ENCODE measurements at places on chromosomes 6 and 20. TPM values are rescaled to one million over a fixed set of nuclear protein-coding genes. Genes with fewer than 3 reads are reported as not detected.

Gene HAO1
- total RNA-seq, result not detected

Gene BEND3
- total RNA-seq, result 1.6 TPM

Gene RNF39
- total RNA-seq, result not detected

Gene MTO1
- total RNA-seq, result 21.9 TPM

GRCh38 chr6:56517155-56517745, 125.4 kb downstream of the DST start:
- DNase-seq, result no peak

DNA sequence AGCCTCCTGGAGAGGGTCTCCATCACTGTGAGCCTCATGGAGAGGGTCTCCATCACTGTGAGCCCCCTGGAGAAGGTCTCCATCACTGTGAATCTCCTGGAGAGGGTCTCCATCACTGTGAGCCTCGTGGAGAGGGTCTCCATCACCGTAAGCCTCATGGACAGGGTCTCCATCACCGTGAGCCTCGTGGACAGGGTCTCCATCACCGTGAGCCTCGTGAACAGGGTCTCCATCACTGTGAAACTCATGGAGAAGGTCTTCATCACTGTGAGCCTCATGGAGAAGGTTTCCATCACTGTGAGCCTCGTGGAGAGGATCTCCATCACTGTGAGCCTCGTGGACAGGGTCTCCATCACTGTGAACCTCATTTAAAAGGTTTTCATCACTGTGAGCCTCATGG, 140.0 kb downstream of the ERMARD start:
- DNase-seq, result no peak

DNA sequence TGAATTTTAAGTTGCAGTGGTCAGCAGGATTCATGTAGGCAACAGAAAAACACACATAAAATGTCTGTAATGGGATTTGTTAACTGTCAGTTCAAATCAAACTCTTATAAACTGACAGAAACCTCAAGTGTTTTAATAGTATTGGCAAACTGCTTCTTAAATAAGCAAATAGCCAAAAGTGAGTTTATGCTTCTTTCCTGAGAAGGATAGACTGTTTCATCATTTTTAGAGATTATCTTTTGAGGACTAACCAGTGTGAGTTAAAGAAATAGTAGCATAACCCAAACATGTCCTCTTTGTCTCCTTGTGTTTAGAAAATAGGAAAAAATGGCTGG, 68.0 kb downstream of the AIG1 start:
- DNase-seq, result no peak

GRCh38 chr6:18465410-18466154, 78.4 kb downstream of the RNF144B start:
- no peak for DNase-seq

DNA sequence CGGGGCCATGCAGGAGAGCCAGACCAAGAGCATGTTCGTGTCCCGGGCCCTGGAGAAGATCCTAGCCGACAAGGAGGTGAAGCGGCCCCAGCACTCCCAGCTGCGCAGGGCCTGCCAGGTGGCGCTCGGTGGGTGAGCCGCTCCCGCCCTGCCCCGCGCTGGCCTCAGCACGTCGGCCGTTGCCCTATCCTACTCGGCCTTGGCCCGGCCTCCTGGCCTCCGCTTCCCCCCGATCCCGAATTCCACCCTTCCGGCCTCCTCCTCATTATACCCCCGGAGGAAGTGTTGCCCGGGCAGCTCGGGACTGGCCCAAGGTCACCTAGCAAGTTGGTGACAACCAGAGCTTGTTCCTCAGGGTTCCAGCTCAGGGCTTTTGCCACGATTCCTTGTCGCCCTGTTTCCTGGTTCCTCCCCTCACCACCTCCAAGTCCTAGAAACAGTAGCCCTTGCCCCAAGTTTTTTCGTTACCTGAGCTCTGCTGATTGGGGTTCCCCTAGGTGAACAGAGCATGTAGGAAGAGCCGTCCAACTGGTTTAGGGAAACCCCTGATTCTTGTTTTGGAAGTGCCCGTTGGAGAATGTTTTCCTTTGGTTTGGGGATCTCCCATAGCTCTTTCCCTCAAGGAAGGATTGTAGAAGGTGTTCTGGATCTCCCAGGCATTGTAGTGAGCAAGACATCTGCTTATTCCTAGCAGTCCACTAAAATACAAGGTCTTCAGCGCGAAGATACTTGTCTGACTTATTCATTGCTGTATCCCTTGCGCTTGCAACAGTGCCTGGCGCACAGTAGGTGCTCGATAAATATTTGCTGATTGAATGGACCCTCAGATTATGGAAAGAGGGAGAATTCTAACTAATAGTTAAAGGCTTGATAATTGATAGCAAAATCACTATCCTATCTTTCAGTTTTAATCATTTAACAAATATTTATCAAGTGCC, 641 bp downstream of the ARFGEF2 start:
- peak; percentile 68 for DNase-seq

DNA sequence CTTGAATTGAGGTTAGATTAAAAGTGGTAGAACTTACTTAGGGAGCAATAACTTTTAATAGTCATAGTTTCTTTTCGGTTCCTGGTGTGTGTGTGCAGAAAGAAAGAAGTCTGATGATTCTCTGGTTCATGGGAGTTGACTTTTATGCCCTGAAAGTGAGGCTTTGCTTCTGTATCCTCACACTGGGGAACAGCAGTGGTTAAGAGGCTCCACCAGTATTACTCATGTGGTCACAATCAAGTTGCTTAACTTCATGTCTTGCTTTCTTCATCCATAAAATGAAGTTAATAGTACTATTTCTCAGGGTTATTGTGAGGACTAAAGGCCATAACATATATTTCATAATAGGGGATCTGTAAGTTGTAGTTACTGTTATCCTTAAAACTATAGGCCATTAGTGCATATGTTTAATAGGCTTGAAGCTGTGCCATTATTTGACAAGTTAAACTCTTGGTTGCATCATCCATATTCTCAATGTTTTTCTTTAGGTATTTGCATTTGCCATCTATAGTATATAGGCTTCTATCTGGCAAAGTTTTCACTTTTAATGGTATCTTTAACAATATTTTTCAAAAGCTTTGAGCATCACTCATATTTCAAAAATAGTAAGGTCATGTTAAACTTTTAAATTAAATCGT, 262.4 kb downstream of the PLCB1 start:
- no peak for DNase-seq

DNA sequence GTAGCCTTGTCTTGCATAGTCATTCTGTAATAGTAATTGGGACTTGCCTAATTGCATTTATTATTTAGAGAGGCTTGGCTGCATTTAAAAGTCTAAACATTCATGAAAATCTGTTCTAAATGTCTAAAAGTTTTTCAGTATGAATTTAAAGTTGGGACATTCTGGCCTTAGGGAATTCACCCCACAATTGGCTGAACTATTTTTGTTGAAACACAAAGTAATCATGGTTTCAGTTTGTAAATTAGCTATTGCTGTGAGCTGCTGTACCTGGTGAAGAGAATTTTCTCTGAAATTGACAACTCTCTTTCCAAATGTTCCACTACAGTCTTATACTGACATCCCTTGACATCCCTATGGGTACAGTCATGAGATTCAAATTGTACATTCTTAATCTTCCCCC, 253.0 kb downstream of the FARS2 start:
- DNase-seq, result no peak

DNA sequence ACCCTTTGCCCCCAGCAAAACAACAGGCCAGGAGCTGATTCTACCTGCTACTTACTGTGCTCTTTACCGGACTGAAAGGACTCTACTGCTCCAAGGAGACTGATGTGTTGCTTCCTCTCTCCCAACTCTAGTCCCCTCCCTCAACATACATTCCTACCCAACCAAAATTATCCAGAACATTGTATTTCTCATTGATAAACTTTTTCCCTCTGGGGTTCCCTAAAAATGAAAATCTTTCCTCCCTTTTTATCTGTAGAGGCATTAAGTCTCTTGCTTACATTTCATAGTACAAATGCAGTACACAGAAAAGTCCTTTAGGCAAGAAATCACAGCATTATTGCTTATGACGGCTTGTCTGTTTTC, 940 bp upstream of the HS3ST5 start:
- no peak for DNase-seq

DNA sequence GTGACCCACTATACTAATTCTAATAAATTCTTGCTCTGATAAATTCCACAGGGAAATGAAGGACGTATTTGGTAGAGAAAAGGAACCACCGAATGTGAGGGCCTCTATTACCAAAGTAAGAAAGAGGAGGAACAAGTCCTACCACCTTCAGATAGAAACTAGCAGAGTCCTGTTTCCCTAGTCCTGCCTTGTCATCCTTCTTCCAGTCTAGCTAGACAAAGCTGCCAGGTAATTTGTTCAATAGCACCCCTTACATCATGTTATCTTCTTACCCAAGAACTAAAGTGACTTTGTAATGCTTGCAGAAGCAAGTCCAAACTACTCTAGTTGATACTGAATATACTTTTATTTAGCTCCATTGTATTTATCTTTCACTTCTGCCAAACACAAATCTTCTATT, 29.3 kb upstream of the FAM83B start:
- DNase-seq, result no peak
